ENCODE measurements at places on chromosomes 13 and 19.

DNA sequence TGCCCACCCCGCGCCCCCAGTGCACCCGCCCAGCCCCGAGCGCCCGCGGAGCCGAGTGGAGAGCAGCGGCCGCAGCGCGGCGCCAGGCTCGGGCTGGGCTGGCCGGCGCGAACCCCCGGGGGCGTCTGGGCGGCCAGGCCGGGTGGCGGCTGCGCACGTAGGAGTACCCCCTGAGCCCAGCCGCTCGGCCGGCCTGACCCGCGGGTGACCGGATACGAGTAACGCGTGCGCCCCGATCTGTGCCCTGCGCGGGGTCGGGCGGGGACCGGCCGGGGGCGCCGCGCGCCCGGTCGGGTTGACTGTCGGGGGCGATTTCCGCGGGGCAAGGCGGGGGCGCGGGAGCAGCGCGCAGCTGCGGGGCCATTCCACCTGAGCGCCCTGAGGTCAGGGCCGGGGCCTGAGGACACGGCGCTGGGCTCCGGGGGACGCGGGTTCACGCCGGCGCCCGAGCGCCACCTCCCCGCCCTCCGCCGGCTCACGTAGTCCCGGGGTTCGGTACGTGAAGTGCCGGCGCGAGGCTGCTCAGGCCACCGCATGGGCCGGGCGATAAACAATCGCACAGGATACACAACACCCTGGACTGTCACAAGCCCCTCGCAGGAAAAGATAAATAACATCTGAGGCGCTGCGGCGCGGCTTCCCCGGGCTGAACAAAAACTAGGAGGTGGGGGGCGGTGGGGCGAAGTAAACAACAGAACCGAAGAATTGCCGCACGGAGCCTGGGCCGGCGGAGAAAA lies 37.6 kb upstream of the FLT1 start:
- DNase-seq, result no peak

- no peak for DNase-seq
These were observed 47.5 kb upstream of the LSM14A start for GRCh38 chr19:34124828-34125227.

GRCh38 chr19:55546822-55547614 lies 1.7 kb upstream of the SBK3 start:
- DNase-seq, result no peak

GRCh38 chr19:56538761-56539263 lies at the start of gene ZFP28:
ZFP28 (plus strand) TSS chr19:56538948; CDS start chr19:56539019, 71 bp downstream.
- DNase-seq, result no peak

- peak; percentile 14 for DNase-seq
These were observed at the start of gene PKN1 for GRCh38 chr19:14432791-14433553. PKN1 (plus strand) TSS chr19:14433306; CDS start chr19:14433522, 216 bp downstream.

DNA sequence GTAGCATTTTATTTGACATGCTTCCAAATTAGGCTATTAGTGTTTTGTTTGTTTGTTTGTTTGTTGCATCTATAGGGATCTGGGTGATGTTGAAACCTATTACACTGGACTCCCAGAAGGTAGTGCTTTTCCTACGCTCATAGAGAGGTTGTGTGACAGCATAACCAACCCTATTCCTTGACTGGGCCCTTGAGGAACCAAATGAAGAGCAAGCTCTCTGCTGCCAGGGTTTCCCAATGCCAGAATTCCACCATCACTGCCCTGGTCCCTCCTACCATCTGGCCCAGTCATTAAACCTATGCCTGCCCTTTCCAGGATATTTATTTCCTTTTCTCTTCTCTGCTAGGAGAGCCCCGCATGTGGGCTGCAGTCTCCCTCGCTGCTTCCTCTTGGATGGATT lies 210.6 kb downstream of the IRS2 start:
- DNase-seq, result no peak

DNA sequence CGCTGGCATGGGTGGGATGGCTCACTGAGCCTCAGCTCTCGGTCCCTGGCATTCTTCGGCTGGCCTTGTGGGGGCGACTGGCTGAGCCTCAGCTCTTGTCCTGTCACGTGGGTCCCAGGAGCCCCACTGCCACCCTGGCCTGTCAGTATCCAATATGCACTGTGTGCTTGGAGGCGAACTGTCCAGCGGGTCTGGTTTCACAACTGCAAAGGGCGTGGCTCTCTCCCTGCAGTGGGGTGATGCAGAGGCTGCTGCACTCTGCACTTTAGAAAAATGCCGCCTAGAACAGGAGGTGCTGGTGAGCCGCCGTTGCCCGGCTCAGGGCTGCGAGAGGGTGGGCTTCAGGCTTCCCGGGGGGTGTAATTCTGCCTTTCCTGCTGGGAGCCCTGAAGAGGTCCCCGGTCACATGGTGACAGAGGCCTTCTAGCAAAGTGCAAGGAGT lies 17.0 kb upstream of the TMEM255B start:
- no peak for DNase-seq

- DNase-seq, result no peak
These were observed 3.7 kb upstream of the B3GNT8 start for GRCh38 chr19:41430922-41431321.

DNA sequence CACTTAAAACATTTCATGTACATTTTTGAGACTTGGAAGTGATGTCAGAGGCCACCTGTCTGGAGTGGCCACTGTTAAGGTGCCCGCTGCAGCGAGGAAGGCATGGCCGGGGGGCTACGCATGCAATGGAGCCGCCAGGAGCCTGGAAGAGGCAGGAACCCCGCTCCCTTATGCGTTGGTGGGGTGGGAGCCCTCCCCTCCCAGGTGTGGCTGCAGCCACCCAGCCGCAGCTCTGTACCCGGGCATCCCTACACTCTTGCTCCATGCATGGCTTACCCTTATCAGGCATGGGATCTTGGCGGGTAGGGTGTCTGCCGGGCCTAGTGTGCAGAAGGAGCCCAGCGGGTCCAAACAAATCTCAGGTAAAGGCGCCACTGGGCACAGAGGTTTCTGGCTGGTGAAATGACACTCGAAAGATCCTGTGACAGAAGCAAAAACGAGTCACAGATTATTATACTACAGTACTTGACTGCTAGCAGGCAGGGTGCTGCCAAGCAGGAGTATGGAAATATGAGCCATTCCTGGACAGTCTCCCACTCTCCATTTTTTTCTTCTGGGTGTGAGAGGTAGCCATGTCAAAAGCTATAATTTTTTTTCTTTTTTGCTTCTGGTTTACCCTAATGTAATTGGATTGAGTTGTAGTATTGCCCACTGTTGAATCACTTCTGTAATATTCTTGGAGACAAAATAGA lies 1606.3 kb upstream of the MIR17HG start:
- no peak for DNase-seq

DNA sequence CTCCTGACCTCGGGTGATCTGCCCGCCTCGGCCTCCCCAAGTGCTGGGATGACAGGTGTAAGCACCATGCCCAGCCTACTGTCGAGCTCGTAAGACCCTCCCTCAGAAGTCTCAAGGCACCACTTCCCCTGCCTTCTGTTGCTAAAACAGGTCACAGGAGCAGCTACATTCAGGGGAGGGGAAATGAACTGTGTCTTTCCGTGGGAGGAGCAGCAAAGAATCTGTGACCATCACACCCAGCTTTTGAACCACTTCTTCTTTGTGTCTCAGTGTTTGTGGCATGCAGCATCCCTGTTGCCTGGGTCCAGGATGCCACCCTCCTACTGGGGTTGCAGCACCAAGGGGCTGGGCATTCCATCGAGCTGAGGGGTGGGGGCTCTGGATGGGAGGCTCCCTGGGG lies 7.7 kb upstream of the CSNK1G2 start:
- DNase-seq, result no peak

DNA sequence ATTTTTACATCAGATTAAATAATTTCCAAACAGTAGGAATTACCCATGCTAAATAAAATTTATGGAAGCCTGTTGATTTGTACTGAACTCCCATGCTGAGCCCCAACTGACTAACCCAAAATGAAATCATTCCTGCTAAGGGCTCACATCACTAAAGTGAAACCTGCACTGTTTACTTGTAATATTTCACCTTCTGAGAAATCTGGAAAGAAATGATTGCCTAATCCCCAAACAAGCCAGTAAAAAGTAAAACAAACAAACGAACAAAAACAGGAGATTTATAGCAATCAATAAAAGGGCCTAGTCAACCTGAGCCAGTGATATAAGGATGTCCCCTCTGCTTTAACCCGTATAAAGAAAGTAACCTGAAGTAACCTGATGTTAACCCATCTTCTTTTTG lies 1599.8 kb downstream of the OLFM4 start:
- DNase-seq, result no peak

- DNase-seq, result no peak
These were observed 83.0 kb downstream of the USP12 start for GRCh38 chr13:27088619-27089018.

DNA sequence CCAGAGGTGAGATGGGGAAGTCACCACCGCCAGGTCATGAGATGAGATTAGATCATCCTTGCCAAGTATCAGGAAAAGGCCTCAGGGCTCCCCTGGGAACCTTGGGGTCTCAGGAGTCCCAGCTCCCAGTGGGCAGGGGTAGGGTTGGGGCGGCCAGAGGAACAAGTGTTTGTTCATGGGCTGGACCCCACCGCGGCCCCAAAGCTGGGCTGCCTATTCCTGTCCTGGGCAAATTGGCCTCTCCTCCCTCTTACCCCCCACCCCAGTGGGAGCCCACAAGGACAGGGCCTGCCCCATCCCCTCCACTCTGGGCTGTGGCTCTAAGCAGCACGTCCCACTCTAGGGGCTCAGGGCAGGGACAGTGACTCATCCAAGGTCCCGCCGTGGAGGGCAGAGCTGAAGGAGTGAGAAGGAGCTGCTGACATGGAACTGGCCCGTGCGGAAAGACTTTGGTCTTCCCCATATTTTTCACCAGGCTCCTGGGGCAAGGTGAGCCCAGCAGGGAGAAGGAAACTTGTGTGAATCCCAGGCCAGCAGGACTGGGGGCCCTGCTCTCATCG lies 4.0 kb upstream of the HCN2 start:
- no peak for DNase-seq

DNA sequence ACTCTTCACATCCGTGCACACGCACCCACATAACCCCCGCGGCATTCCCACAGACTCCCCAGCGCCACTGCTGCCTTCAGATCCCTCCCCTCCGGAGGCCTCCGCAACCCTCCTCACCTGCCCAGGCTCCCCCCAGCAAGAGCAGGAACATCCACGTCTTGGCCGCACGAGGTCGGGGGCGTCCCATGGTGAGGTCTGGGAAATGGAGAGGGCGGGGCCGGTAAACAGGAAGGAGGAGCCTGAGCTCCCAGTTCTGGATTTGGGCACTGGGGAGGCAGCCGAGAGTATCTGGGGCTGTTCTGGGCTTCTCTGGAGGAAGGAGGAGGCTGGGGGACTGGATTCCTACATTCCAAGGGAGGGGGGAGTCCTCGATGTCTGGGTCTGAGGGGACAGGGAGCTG lies 423 bp downstream of the KLK8 start:
- DNase-seq, result no peak

DNA sequence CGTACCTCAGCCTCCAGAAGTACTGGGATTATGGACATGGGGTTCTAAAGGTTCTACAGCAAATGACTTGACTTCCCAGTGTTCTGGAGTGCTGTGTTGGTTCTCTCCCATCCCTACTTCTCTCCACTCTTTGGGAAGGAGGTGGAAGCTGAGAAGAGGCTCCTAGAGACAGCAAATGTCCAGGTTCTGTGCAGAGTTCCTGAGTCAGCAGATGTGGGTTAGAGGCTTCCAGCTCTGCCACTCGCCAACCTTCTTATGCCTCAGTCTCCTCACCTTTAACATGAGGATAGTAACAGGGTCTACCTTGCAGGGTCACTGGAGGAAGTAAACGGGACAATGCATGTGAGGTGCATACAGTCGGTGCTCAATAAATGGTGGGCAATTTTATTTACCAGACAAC lies 80.5 kb upstream of the VSTM2B start:
- DNase-seq, result no peak

- DNase-seq, result no peak
These were observed 681.3 kb upstream of the SLITRK1 start for GRCh38 chr13:84563611-84564010.

DNA sequence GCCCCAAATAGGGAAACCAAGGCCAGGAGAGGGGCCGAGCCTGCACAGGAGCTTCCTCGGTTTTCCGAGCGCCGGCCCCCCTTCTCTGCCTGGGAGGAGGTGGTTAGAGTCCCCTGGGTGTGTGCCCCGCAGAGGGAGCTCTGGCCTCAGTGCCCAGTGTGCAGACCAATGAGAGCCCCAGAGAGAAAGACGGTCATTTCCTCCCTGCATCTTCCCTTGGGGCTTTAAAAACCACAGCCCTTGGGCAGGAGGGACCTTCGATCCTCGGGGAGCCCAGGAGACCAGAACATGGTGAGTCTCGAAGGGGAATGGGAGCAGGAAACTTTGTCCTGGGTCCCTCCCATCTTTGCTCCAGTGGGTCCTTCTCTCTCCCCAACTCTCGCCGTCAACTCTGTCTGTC lies at the start of gene C5AR1:
Gene C5AR1 (plus strand): TSS at position 254 of the 400 bp plus-strand sequence. CDS start 35 bp downstream, at position 289.
- peak; percentile 23 for DNase-seq
